CD4-positive, alpha-beta T cell treated with Interferon alpha-2 for 1 hour (primary cell): ENCODE measurements at places on chromosomes 5 and 9.

DNA sequence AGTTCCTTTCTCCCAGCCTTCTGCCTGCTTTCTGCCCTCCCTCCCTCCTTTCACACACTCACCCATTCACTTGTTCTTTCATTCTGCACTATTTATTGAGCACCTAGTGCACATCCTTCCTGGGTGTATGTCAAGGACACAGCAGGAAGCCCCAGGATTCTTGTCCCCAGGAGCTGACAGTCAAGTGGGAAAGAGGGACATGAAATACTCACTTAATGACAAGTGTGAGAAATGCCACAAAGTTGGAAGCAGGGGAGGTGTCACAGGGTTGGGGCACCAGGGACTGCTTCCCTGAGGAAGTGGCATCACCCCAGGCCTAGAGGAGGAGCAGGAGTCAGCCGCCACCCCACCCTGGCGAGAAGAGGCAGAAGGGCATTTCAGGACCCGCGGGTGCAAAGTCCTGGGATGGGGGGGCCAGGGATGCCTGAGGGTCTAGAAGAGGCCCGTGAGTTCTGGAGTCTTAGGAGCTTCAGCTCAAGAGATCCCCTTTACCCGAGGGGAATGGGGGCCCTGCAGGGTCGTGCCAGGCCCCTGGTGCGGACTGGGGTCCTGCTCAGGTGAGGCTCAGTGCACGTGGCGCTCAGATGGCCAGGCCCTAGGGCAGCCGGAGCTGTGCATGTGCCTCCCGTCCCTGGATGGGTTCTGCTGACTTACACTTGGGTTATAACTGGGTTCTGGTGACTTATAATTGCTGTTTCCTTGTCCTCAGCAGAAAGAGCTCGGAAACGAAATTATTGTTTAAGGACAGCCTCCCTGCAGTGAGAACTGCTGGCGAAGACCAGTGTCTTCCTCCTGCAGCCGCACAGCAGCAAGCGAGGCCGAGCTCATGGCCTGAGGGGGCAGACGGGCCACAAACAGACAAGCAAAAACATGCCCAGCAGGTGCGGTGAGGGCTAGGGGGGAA is 16.9 kb upstream of the LAMC3 start:
- no peak for DNase-seq

DNA sequence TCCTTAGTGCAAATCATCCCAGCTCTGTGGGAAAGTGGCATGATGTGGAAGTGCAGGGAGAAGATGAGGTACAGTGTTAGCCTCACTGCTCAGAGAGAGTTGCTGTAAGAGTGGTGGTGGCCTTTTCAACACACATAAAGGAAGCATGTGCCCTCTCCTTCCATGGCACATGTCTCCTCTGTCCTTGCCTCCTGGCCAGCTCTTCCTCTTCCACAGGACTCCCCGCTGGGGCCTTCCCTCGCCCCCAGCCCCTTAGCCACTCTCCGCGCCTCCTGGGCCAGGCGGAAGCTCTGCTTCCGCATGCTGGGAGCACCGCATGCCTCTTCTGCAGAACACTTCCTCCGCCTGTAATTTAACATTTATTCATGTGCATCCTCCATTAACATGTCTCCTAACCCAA is 4.8 kb upstream of the KCNMB1 start:
- DNase-seq: no peak

GRCh38 chr5:52731274-52732027 is 56.3 kb upstream of the ITGA1 start:
- no peak for DNase-seq

DNA sequence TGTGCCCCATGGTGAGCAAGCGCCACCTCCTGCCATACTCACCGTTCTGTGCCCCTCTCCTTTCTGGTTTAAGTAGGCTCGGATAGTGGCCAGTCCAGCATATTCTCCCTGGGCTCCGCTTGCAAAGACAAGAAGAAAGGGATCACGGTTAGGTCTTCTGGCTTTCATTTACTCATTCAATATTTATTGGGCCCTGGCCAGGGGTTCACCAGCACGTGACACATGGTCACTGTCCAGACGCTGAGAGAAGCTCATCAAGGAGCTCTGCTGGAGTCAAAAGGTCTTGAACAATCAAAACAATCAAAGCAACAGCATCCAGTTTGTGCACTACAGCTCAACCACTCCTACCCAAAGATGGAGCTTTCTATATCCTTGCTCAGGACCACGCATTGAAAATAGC is 80.2 kb downstream of the GLDC start:
- DNase-seq: no peak

- DNase-seq: no peak
Measured at GRCh38 chr9:97529363-97530076, 28.1 kb downstream of the TMOD1 start.

DNA sequence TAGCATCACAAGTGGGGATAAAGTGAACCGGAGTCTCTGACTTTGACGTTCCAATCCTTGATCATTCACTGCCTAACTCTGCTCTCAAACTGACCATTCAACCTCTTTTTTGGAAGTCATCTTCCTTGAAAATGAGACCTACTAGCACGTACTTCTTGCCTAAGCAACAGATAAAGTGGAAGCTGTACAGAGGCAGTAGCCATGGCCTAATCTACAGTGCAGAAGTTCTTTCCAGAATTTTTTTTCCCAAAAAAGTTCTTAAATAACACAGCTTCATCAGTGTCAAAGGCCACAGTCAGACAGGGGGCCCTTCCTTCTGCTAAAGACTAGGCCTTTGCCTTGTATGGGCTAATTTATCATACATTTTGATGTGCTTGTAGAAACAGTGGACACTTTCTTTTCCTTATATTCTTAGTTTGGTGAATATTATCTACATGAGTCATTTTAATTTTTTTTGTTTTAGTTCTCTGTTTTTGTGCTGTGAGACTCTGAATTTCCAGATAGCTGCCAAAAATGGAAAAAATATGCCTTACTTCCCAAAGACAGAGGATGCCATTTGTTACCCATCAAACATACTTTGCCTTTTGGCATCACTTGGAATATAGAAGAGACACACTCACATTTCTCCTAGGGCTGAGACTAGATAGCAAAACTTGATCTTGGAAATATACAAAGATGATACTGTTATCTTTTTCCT is 96.3 kb upstream of the VCAN start:
- no peak for DNase-seq

- DNase-seq: no peak
Measured at GRCh38 chr9:11204521-11204920, 591.7 kb upstream of the PTPRD start.

GRCh38 chr9:88173378-88173999 is 35.2 kb upstream of the SPATA31C2 start:
- DNase-seq: peak; percentile 71

DNA sequence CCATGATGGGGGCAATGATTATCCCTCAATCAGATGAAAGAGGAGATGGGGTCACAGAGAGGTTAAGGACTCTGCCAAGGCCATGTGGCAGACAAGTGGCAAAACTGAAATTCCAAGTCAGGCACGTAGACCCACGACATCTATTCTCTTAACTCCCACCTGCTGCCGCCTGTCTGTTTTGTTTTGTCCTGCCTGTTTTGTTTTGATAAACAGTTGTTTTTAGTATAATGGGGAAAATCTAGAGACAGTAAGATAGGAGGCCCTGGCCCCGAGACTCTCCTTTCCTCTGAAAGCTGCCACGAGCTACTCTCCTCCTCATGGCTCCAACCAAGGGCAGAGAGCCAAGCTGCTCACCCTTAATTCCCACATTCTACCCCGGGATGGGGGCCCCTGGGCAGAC is 4.9 kb downstream of the FSTL4 start:
- DNase-seq: no peak

GRCh38 chr9:120212153-120212852 is 367.7 kb downstream of the CDK5RAP2 start:
- DNase-seq: no peak

- DNase-seq: no peak
Measured at GRCh38 chr9:99368341-99369326, 146.6 kb downstream of the SEC61B start.

DNA sequence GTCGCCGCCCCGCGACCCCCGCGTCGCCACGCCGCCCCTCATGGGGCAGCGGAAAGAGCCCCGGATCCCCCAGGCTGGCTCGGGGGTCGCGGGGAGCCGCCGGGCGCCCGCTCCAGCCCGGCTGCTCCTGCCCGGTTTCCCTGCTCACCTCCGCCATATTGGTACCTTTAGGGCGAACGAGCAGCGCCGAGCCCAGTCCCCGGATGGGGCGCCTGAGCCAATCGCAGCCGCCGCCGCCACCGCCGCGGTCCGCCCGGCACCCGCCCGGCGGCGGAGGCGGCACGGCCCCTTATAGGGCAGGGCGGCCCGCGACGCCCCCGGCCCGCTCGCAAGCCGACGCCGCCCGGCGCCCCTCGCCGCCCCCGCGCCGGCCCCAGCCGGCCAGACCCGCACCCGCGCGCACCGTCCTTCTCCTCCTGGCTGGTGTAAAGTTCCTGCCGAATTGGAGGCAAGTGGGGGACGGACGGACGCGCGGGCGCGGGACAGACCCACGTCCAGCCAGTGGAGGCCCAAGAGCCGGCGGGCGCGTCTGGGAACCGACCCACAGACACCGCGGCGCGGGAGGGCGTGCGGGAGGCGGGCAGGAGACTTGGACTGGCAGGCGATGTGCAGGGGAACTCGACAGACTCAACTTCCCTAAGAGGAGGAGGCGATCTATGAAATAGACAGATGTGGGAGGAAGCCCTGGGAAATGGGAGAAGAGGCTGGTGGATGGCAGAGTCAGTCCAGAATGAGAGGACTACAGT is at the start of gene MIER3:
Gene MIER3, minus strand, starts transcription at position 178 of the 746 bp plus-strand sequence. Its CDS starts 21 bp downstream, at position 157.
- peak; percentile 85 for DNase-seq

DNA sequence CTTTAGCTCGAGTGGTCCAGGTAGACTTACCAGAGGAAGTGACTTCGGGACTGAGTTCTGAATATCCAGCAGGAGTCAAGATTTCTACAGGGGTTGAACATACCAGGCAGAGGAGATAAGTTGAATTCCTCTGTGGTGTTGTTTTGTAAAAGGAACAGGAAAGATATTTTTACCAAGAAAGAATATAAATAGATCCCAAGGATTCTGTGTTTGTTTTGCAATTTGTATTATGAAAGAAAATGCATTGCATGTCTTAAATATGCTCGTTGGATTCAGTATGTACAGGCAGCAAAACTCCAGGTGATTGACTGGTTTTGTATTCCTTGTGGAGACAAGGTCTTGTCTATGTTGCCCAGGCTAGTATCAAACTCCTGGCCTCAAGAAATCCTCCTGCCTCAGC is 197.8 kb downstream of the FRMD3 start:
- DNase-seq: no peak

DNA sequence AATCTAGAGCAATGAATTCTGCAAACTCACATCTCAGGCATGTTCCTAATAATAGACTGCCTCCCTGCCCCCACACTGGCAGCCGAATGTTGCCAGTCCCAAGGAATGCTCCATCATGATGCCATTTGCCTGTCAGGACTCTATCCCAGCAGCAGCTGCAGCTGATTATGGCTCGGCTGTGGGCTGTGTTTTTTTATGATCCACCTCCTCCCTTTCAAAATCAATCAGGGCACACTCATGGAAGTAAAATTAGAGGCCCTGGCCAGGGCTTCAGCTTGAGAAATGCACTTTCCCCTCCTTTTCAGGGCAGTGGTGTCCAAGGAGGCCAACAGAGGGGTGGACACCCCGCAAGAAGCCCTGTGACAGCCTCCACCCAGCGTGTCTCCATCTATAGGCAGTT is 176.7 kb upstream of the S1PR3 start:
- no peak for DNase-seq

DNA sequence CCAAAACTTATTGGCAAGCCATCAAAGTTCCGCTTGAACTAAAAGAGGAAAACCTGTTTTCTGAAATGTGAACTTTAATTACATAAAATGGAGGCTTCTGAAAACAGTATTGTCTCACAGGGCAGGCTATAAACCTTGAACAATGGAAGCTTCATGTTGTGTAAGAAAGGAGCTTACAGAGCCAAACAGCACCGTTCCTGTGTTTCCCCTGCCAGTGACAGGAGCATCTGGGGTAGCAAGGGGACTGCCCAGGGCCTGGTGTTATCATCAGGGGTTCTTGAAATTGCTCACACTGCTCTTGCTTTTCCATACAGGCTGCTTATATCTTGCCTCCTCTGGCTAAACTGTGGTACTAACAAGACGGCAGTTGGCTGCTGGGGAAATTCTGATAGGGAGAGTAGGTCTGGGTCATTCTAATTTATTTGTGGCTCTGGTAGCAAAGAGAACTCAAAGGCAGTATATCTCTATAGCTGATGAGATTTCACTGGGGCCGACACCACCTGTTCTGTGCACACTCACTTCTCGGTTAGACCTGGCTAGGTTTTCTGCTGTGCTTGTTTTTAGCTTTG is 40.4 kb downstream of the BASP1 start:
- DNase-seq: no peak

GRCh38 chr9:4243113-4243512 is 56.8 kb downstream of the GLIS3 start:
- no peak for DNase-seq

- no peak for DNase-seq
Measured at GRCh38 chr9:134724202-134724911, 82.8 kb downstream of the COL5A1 start.

DNA sequence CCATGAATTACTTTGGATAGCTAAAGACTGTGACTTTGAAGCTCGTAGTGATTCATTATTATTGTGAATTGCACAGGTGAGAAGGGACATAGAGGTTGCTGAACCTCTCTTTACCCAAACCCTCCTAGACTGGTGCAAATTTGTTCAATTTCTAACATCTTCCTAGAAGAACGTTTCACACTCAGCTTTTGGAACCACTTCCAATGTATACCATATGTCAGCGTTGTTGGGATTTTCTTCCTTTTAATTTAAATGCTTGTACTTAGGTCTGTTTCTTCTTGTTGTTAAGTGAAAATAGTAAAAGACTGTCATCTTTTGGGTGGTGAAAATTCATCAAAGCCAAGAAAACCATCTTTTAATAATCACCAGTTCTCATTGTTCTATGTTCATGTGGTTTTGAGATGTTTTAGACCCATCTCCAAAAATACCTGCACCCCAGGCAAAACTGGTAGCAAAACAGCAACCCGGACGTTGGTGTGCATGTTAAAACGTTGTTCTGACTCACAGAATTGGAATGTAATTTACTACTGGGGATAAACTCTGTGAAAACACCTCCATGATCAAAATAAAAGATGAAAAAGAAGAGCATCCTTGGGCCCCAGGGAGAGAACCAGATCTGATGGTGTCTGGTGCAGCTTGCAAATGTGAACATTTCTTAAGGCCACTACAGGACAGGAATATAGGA is 238.3 kb downstream of the NPR3 start:
- no peak for DNase-seq

DNA sequence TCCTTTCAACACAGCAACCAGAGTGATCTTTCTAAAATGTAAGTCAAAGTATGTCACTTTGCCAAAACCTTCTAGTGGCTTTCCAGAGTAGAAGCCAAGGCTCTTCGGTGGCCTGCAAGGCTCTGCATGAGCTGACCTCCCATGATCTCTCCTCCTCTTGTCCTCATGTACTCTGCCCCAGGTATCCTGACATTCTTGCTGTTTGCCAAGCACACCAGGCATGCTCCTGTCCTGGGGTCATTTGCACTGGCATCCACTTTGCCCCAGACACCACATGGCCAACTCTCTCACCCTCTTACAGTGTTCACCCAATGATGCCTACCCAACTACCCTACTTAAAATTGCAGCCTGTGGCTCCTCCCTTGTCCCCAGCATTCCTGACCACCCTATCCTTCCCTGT is 86.3 kb downstream of the ZNF618 start:
- DNase-seq: no peak

- DNase-seq: peak; percentile 53
Measured at GRCh38 chr5:147805030-147805454, 22.5 kb upstream of the JAKMIP2 start.

GRCh38 chr5:165188556-165189175 is 1683.2 kb downstream of the MAT2B start:
- peak; percentile 38 for DNase-seq
